ENCODE measurements at places on chromosomes 5 and 9.

GRCh38 chr5:33317271-33317670 lies 123.5 kb upstream of the TARS1 start:
- DNase-seq = no peak

- DNase-seq = no peak
Measured at GRCh38 chr9:89839449-89839848, 234.6 kb downstream of the GADD45G start.

DNA sequence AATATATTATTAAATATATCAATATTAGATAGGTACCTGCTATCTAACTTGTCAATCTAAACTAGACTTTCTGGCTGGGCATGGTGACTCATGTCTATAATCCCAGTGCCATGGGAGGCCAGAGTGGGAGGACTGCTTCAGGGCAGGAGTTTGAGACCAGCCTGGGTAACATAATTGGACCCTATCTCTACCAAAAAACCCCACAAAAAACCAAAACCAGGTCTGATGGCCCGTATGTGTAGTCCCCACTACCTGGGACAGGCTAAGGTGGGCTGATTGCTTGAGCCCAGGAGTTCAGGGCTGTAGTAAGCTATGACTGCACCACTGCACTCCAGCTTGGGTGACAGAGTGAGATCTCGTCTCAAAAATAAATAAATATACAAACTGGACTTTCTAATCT lies 55.0 kb downstream of the PJA2 start:
- DNase-seq = no peak

GRCh38 chr9:101716629-101717028 lies 21.8 kb downstream of the GRIN3A start:
- DNase-seq = no peak

DNA sequence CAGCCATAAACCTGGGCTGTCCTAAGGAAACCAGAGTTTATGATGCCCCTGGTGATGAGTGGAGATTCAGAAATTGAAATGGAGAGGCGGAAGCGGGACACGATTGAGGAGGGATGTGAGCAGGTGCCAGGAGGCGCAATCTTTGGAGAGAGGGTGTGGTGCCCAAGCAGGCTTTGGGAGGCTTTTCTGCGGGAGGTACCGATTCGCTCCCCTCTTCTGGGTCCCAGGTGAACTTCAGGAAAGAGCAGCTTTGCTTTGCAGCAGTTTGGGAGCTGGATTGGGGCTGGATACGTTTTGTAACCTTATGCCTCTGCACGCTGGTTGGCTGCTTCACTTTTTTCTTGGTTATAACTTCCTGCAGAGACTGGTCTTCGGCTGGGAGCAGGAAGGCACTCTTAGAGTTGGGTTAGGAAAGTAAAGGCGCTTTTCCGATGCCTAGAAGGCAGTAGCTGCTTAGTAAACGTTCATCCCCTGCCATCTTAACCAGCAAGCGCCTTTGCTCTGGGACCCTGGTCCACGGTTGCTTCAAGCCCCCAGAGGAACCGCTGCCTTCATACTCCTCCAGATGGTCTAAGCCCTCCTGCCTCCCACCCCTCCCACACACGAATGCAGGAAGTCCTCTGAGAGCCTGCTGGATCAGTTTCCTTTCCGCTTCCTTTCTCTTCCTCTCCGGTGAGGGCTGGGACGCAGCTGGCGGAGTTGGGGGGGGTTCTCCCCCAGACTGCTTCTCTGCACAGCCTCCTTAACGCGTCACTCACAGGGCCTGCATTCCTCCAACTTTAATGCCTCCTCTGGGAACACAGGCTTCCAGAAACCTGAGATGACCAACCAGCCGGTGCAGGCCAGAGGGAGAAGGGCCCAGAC lies 15.2 kb upstream of the NEK6 start:
- DNase-seq = no peak

DNA sequence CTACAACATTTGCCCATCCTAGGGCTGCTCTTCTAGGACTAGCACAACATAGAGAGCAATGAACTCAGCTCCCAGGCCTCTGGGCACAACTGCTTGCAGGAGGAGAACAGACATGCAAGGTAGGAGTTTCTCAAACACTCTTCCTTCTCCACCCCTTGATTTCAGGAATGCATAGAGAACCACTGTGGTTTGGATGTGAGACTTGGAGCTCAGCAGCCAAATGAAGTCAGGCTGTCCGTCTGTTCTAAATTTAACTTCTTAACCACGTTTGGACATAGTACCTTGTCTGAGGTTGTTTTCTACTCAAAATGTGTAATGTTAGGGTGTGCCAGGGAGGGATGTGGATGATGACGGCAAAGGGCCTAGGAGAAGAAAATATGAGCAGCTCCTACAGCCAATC lies 515.1 kb upstream of the TNC start:
- DNase-seq = no peak

DNA sequence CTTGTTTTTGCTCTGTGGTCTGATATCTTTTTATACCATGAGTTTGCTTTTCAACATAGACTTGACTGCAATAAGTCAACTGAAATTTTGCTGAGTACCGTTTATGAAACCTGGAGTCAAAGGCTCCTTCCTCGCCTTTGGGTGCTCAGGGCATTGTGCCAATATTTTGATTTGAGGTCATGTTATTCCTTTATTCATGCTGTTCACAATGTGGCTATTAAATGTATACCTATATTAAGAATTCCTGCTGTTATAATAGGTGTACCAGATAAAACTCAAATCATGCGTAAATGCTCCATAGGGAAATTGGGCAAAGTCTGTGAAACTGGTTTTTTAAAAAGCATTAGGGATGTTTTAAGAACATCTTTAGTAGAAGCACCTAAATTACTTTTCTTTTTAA lies 334.0 kb upstream of the NUDT12 start:
- no peak for DNase-seq

DNA sequence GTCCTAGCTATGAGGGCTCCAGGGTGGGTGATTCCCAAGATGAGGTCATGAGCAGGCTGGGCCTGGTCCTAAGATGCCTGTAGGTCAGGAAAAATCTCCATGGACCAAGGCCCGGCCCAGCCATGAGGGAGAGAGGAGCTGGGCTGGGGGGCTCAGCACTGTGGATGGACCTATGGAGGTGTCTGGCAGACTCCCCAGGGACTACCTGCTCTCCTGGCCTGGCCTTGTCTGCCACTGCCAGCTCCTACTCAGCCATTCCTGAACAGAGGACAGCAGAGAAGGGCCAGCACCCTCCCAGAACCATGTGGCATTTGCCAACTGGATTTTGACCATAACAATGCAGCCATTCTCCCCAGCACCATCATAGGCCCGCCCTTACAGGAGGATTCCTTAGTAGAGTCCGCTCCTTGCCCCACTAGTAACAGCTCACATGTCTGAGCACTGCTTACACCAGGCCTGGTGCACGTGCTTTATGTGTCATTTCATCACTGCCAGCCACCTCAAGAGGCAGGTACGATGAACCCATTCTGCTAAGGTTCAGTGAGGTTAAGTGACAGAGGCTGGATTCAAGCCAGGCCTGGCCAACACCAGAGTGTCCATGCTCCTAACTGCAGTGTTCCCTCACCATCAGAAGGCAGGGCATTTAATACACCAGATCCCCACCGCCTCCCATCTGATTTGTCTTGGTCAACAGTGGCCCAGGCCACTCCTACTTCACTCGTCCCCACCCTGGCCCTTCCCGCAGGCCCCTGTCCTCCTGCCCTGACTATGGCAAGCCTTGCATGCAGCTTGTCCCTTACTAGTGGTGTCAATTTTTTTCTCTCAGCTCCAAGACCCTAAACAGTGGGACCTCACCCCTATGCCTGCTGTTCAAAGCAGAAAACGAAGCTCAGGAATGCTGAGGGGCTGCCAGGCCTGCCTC lies 669 bp downstream of the IL13 start:
- DNase-seq = no peak

DNA sequence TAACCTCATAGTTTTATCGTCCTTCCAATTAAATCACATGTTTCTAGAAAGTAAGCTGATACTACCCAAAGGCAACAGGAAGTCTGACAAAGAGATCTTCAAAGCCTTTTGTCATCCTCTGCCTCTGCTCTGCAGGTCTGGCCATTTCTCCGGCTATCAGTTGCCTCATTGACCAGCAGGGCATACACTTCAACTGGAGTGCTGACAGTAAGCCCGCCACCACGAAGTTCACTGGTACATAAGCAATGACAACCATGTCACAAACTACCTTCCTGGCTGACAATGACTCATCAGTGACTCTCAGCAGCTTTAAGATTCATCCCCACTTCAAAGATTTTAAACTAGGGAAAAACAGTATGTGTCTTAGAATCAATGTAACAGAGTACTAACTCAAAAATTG lies 20.6 kb downstream of the SPTLC1 start:
- DNase-seq = peak; percentile 33

- no peak for DNase-seq
Measured at GRCh38 chr9:114908104-114908622, 22.2 kb downstream of the TNFSF8 start.

GRCh38 chr5:149019679-149020078 lies 43.2 kb downstream of the SH3TC2 start:
- DNase-seq = no peak
